Endothelial cell (in vitro differentiated cells): ENCODE measurements at places on chromosomes 13 and 19. TPM values are rescaled to one million over a fixed set of nuclear protein-coding genes. Genes with fewer than 3 reads are reported as not detected.

GRCh38 chr13:85441975-85442374, 357.2 kb downstream of the SLITRK6 start:
- H3K27me3 ChIP-seq = no peaks in the 10 kb centered on the region
- no peak overlapping the region for H3K27ac ChIP-seq
- H3K4me1 ChIP-seq = no peaks in the 10 kb centered on the region
- DNase-seq = no peak
- no peaks in the 10 kb centered on the region for H3K36me3 ChIP-seq

DNA sequence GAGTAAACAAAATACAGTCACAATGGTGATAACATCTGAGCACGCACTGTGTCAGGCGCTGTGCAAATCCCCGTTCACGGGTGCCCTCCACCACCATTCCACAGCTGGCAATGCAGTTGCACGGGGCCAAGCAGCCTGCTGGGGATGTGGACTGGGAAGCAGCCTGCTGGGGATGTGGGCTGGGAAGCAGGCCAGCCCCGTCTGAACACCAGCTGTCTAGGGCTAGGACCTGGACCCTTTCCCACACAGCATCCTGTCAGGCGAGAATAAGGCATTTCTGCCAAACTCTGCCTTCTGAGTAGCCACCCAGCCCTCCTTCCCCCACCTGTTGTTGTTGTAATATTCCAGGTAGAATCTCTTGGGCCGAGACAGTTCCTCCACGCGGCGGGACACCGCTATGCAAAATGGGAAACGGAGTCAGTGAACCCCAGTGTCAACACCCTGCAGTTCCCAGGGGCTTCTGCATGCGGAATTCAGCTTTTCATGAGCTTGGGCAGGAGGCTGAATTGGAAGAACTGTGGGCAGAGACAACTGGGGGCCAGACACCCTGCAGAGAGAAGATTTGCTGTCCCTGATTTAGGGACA, 27.8 kb upstream of the MIER2 start:
- no peaks in the 10 kb centered on the region for H3K4me1 ChIP-seq
- no peak for DNase-seq
- no peak overlapping the region for H3K4me3 ChIP-seq
- peaks cover 2% of the 10 kb centered on the region for H3K27me3 ChIP-seq

DOCK6 gene
- 411 TPM for total RNA-seq

NFKBIB gene
- 16.9 TPM for total RNA-seq

DNA sequence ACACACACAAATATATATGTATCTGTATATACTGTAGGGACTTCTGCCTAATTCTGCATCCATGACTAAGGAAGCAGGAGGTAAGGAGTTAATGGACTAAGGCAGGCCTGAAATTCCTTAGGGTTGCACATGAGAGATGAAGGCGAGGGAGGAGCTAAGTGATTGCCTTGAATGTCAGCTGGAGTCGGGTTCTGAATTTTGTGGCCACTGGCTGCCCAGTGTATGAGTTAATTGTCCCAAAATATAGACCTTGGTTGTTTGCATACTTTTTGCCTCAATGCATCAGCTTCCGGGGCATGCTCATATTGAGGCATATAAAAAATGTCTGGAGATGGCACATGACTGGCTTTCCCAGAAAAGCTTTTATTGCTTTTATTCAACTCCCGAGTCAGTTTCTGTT, 245.5 kb downstream of the TDRD3 start:
- H3K4me1 ChIP-seq = no peaks in the 10 kb centered on the region
- no peak for DNase-seq
- no peaks in the 10 kb centered on the region for H3K36me3 ChIP-seq
- no peak overlapping the region for H3K4me3 ChIP-seq
- no peak overlapping the region for H3K27ac ChIP-seq

ZNF793 gene
- total RNA-seq = 10.9 TPM

FFAR1 gene
- not detected for total RNA-seq

EHD2 gene
- total RNA-seq = 81.5 TPM

- peaks cover 6% of the 10 kb centered on the region for H3K27me3 ChIP-seq
- no peak for DNase-seq
- no peaks in the 10 kb centered on the region for H3K36me3 ChIP-seq
Measured at GRCh38 chr19:33631609-33631973, 9.8 kb downstream of the CHST8 start.

DNA sequence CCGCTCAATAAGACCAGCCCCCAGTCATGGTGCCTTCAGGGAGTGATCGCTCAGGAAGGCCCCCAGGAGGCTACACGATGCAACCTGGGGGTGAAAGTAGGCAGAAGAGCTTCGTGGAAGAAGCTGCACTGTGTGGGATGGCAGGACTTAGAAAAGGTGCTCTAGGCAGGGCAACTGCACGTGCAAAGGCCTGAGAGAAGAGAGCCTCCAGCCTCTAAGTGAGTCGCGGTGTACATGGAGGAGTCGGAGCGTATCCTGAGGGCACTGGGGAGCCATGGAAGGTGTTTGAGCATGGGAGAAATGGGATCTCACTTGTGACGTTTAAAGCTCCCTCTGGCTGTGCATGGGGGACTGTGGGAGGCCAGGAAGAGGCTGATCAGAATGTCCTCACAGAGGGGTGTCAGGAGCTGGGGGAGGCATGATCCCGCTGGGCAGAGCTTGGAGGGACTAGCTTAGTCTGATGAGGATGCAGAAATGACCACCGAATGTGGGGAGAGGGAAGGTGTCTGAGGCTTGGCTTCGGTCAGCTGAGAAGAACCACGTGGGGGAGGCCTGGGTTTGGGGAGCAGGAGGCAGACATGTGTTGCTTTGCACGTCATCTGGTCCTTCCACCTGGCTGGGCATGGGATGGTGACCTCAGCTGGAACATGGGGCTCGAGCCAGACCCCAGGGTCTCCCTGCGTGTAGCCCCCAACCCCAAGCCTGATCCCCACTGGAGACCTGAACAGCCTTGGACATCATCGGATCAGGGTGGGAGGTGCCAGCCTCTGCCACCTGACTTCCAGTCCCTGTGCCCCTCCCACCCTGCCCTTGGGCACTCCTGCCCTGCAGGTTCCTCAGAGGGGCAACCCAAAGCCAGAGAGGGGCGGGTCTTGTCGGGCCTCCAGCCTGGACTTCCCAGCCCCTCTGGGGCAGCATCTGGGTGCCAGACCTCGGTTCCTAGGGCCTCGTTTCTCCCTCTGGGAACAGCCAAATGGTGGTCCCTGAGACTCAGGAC, 1.1 kb downstream of the APC2 start:
- peaks cover 5% of the 10 kb centered on the region for H3K36me3 ChIP-seq
- no peak for DNase-seq
- no peak overlapping the region for H3K4me3 ChIP-seq
- peaks cover 29% of the 10 kb centered on the region for H3K27me3 ChIP-seq

GRCh38 chr13:28412981-28413380, 81.9 kb downstream of the FLT1 start:
- peaks cover 60% of the 10 kb centered on the region for H3K36me3 ChIP-seq
- H3K4me1 ChIP-seq = peaks cover 77% of the 10 kb centered on the region
- H3K4me3 ChIP-seq = no peak overlapping the region
- DNase-seq = no peak

- peaks cover 2% of the 10 kb centered on the region for H3K27me3 ChIP-seq
- no peak overlapping the region for H3K4me3 ChIP-seq
- no peak overlapping the region for H3K27ac ChIP-seq
- no peaks in the 10 kb centered on the region for H3K36me3 ChIP-seq
Measured at GRCh38 chr13:59356607-59357006, 807.1 kb downstream of the DIAPH3 start.

DNA sequence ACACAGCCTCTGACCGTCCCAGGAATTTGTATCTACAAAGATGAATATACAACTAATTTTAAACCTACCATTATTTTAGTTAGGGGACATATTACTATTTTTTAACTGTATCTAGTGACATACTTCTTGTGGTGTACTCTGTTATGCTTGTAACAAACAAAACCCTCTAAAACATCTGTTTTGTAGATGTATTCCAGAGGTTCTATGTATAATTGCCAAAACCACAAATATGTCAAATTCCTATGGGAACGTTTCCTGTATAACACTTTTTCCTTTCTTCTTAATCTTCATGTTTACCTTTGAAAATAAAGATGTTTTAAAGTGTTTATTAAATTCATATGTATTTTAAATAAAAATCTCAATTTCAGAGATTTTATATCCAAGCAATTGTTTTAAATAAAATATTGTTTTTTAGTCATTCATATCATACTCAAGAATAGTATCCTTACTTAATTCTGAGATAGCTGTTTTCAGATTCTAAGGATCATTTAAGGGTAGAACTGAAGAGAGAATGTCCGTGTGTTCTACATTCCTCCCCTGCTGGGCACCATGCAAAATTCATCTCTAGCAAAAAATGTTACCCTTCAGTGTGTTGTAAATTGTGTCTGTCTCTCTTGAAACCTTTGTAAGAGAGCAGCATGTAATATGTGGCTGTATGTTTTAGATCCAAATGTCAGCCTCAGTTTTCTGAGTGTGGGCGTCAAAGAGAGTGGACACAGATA, 1327.7 kb downstream of the EFNB2 start:
- H3K27me3 ChIP-seq = no peaks in the 10 kb centered on the region
- no peak for DNase-seq

DNA sequence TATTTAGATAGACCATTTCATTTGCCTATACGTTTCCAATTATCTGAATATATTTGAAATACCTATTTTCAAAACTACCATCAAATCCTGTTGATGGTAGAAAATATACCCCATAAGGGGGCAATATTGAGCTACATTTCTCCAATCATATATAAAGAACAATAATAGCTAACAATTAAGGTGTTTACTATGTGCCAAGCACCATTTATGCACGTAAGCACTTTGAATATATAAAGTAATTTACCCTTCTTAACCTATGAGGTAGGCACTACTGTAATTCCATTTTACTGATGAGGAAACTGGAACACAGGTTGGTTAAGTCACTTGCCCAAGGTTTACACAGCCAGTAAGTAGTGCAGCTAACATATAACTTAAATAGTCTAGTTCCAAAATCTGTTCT, 79.2 kb downstream of the UBL3 start:
- peaks cover 4% of the 10 kb centered on the region for H3K4me1 ChIP-seq
- H3K4me3 ChIP-seq = no peak overlapping the region
- H3K36me3 ChIP-seq = no peaks in the 10 kb centered on the region
- DNase-seq = no peak
- no peak overlapping the region for H3K27ac ChIP-seq

DNA sequence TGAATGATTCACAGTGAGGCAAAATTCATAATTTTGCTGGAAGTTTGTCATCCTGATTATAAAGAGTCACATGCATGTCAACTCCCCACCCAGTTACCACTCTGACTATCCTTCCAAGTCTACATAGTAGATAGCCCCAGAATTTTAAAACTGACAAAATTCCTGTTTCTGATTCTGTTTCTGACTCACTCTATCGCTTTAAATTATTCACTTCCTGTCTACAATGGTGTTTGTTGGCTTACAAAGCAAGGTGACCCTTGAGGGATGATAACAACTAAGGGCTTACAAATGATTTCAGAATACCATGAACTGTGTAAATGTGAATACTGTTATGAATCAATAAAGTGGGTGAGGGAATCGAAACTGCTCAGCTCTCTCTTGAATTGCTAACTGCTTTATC, 98.7 kb upstream of the KL start:
- H3K27me3 ChIP-seq = peaks cover 3% of the 10 kb centered on the region
- H3K27ac ChIP-seq = no peak overlapping the region
- H3K4me1 ChIP-seq = no peaks in the 10 kb centered on the region
- H3K4me3 ChIP-seq = no peak overlapping the region
- DNase-seq = no peak

SCGB2B2 gene
- total RNA-seq = 0.74 TPM

DNA sequence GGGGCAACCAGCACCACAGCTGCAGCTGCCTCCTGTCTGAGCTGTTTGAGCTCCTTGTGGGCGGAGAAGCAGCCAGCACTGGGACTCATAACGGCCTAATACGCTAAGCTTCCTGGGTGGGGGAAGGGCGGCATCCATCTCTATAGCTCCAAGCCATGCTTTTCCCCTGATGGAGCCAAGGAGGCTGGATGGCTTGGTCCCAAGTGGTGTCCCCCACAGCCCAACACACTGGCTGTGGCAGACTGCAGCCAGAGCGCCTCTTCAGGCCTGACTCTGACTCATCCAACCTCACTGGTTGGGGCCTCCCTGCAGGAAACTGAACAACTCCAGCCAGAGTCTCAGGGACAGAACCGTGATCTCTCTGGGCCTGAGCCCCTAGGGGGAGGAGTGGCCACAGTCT, 537.3 kb downstream of the SUCLA2 start:
- DNase-seq = no peak
- no peak overlapping the region for H3K27ac ChIP-seq
- H3K4me3 ChIP-seq = no peak overlapping the region

DNA sequence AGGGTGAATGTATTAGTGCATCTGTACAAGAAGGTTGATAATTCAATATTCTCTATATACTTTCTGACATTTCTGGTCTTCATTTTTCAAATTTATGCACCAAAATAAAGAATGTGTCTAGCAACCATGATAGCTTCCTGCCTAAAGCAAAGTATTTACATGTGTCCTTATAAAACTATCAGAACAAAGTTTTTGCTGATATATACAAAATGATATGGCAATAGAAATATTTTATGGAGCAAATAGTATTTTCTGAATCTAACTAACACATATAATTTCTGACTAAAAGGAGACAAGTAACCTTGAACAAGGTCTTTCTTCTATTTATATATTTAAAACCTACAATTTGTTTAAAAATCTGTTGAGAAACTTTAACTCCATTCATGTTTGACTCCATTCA, 184.9 kb downstream of the DIAPH3 start:
- no peak overlapping the region for H3K4me3 ChIP-seq
- DNase-seq = no peak
- H3K36me3 ChIP-seq = no peaks in the 10 kb centered on the region
- H3K4me1 ChIP-seq = no peaks in the 10 kb centered on the region

POSTN gene
- total RNA-seq = 0.41 TPM

LIM2 gene
- total RNA-seq = not detected

DNA sequence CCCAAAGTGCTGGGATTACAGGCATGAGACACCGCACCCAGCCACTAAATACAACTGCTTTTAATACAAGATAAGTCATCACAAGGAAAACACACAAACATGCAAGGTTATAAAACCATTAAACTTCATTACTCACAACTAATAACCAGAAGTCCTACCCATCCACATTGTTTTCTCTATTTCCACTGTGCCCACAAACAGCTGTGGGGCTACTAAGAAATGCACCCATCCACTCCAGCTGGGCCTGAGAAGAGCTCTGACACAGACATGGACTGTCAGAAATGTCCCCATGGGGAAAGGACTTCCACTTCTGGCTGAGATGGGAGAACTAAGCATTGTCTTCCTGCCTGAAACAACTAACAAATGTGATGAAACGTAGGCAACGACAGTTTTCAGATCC, 17.2 kb downstream of the SAFB2 start:
- no peaks in the 10 kb centered on the region for H3K27me3 ChIP-seq
- no peak overlapping the region for H3K4me3 ChIP-seq
- no peak overlapping the region for H3K27ac ChIP-seq
- peaks cover 56% of the 10 kb centered on the region for H3K36me3 ChIP-seq
- DNase-seq = no peak
